ENCODE measurements at places on chromosomes 5 and 9.

DNA sequence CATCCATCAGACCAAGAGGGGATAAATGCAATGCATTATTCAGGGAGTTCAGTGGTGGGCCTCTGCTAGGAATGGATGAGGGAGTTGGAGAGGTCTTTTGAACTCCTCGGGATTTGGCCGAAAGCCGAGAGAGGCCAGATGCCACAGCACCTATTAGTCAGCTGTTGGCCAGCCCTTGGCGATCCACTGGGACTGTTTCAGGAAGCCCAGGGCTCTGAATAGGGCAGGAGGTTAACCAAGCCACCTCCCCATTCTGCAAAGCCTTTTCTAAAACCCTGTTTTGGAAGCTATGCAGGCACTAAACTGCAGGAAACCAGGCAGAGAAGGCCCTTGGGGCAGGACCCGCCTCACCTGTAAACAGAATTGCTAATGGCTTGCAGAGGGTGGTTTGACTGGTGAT is 37.8 kb downstream of the ASTN2 start:
- no peak for DNase-seq

DNA sequence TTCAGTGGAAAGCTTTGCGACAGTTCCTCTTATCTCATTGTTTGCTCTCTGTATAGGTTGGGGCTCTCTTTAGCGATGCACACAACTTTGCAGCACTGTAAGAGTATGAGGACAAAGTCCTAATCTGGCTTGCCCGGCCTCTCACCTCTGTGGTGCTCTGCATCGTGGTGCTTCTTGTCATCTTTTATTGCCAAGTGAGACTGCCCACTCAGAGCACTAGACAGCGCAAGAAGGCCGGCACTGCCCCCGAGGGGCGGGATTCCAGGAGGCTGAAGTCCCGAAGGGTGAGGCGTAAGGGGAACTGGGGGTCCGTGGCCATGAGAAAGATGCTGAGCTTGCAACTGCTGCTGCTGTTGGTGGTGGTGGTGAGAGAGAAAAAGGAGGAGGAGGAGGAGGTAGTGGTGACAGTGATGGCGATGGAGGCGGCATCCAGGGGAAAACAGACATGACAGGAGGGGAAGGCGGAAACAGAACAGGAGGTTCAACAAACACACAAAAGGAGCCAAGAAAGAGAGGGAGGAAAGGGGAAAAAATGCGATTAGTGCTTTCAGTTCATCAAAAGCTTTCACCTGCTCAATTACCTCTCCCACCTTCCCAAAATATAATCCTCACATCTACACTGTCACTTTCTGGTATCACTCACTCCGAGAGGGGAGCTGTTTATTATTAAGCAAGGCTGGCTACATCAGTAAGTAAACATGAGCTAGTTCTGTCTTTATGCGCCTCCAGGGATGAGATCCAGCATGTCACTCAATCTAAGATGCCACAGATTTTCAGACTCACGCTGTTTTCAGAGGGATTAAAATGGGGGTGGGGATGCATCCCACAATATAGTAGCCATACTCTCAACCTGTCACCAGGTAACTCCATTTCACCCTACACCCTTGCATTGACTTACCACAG is 55.1 kb downstream of the TLE1 start:
- DNase-seq: no peak

- peak; percentile 42 for DNase-seq
These were observed 266.2 kb downstream of the NSG2 start for GRCh38 chr5:174311531-174312269.

DNA sequence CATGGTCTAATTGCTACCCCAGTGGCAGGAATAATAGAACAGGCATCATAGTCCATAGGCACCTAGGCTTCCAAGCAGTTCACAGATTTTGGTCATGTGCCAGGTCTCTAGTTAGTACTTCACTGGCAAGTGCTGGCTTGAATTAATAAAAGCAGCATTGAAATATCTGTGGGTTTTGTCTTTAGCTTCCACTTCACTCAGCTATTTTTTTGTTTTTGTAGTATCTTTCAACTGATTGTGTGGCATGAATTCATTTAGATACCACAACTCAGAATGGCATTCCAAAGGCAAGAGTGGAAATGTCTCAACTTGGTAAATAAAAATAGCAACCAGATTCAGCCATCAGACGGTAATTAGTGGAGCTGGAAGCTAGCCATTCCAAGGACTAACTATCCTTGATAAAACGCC is 27.9 kb upstream of the ITGA2 start:
- no peak for DNase-seq

GRCh38 chr5:18720002-18720401 is 1085.7 kb downstream of the TAF11L14 start:
- DNase-seq: no peak

GRCh38 chr5:180873615-180874520 is 12.8 kb upstream of the ZFP62 start:
- DNase-seq: no peak

DNA sequence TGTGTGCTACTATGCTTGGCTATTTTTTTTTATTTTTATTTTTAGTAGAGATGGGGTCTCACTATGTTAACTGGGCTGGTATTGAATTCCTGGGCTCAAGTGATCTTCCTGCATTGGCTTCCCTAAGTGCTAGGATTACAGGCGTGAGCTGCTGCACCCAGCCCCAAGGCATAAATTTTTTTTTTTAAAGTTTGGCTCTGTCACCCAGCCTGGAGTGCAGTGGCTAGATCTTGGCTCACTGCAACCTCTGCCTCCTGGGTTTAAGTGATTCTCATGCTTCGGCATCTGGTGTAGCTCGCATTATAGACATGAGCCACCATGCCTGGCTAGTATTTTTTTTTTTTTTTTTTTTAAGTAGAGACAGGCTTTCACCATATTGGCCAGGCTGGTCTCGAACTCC is 70.3 kb downstream of the RAB24 start:
- no peak for DNase-seq

DNA sequence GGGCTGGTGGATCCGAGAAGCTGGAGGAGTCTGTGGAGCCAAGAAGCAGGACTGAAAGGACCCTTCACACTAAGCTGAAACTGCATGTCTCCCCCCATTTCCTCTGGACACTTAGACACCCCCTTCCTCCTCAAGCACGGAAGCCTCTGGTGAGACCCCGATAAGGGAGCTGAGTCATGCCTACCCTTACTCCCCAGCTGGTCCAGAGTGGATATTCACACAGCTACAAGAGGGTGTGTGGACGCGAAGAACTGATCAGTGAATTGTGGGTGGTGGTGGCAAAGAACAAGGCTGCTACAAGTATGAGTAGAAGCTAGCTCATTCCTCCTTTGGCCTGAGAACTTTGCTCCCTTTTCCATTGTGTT is 4.3 kb downstream of the TLN1 start:
- no peak for DNase-seq

GRCh38 chr9:107119735-107120134 is 163.3 kb upstream of the RAD23B start:
- DNase-seq: no peak

DNA sequence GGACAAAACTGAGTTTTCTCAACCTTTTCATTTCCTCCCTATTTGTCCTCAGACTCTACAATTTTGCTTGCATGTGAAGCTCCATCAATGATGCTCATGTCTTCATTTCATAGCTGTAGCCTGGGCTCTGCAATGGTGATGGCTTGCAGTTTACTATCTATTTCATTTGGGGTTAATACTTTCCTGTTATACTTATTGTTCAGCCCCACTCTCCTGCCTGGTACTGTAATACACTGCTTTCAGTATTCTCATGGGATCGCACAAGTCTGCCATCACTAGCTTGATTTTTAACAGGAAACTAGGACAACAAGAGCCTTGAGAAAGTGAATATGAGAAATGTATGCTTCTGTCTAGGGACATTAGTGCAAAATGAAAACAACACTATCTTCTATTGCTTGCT is 84.2 kb upstream of the SEMA6A start:
- no peak for DNase-seq

GRCh38 chr5:34622098-34622400 is 34.1 kb upstream of the RAI14 start:
- no peak for DNase-seq

DNA sequence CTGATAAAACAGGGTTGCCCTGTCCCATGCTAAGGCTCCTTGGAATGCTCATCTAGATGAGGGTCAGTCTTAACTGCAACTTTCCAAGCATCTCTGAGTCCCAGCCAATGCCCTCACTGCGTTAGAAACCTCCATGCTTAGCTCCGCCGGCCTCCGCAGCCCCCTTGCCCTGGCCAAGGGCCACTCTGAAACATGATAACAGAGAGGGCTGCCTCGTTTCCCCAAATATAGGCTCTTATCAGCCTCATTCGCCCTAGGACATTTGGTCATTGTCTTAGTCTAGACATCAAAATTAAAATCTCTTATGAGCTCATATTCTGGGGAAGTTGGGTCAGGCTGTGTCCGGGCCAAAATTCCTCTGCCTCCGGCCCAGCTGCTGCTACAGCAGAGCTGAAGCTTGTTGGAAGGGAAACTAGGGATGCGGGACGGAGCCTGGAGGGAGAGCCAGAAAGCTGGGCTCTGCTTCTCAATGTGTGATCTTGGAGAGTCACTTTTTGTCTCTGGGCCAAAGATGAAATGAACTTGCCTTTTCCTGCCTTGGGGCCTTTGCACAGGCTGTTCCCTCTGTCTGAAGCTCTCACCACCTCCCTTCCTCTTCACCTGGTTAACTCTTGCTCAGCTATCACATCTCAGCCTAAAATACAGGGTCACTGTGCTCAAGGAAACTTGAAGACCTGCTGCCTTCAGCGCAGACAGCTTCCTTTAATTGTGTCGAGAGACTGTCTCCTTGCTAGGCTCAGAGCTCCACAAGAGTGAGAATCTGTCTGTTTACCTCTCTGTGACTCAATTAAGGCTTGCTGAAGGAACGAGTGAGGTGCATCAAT is 191.3 kb downstream of the RGS3 start:
- DNase-seq: no peak

GRCh38 chr9:110099236-110100095 is 108.5 kb downstream of the C9orf152 start:
- no peak for DNase-seq

DNA sequence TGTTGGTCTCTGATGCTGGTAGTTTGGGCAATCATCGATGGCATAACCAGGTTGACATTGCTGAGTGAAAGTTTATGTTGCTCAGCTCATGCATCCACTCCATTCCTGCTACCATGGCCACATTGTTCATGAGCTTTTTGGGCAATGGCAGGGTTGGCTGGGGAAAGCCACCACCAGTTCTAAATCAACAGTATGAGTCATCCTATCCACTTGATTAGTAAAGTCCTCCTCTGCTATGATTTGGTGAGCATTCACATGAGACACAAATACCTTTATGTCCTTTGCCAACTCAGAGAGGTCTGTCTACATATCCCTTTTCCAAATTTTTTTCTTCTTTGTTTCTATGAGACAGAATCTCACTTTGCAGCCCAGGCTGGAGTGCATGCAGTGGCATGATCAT is 129.7 kb upstream of the FBN2 start:
- no peak for DNase-seq

DNA sequence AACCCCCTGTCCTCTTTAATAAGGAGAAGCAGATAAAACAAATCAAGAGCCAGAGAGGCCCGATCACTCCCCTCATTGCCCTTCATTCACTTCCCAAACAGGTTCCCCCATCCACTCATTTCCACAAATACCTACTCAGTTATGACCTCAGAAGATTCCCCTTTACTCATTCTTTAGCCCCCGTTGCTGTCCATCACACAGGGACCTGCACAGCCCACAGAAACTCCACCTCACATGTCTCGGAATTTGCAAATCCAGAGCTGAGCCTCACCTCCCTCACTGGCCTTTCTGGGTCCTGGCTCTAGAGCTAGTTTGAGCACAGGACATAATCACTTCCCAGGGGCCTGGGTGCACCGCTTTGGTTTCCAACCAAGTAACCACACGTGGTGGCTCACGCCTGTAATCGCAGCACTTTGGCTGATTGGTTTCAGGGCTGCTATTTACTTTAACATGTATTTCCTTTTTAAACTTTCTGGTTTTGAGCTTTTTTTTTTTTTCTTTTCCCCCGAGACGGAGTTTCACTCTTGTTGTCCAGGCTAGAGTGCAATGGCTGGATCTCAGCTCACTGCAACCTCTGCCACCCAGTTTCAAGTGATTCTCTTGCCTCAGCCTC is 17.8 kb downstream of the ATP6V0E1 start:
- no peak for DNase-seq

DNA sequence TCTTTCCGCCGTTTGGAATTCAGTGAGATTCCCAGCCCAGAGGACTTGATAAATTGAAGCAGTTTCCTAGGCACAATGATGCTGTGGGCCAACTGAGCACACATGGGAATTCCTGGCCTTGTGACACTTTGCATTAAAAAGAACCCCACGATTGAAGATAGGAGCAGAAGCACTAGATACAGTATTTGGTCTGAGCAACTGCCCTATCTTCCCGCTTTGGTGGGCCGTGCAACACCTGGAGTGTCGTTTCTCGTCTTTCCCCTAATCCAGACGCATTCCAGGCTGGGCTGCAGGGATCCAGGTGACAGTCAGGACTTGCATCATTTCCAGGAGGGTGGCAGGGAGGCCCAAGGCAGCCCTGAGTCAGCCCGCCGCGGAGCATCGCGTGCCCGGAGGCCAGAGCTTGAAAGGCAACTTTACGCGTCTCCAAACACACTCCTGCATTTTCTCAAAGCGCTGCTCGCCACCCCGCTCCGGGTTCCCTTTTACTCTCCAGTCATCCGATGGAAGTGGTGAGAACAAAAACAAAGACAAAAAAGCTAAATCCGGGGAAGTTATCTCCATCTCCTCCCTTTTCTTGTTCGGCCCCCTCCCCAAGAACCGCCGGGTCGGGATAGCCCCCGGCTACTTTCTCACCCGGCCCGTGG is 753 bp upstream of the STC2 start:
- DNase-seq: no peak

DNA sequence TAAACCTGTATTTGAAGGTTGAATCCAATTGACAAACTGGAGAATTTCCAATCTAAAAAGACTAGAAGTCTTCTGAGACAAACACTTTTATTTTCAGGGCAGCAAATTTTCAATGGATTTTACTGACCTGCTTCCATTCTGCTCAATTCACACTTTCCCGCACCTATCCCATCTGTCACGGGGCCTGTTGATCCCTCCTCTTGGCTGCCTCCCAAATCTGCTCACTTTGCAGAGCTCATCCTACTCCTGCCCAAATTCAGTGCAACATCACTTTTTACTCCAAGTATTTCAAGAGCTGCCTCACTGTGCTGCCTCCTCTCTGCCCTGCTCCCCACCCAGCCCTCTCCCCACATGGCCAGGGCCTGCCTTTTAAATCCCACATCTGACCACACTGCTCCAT is 35.1 kb downstream of the GOLM1 start:
- no peak for DNase-seq

GRCh38 chr9:33923998-33924701 is 107.2 kb downstream of the UBE2R2 start:
- no peak for DNase-seq

- DNase-seq: no peak
These were observed 182.5 kb upstream of the PPP1R2B start for GRCh38 chr5:156667616-156668015.

- DNase-seq: no peak
These were observed 170.6 kb downstream of the RMI1 start for GRCh38 chr9:84151236-84151635.

GRCh38 chr5:2525351-2525750 is 226.1 kb downstream of the IRX2 start:
- no peak for DNase-seq
